ENCODE measurements at places on chromosomes 2 and 18.
A peak's percentile ranks its signal among the peaks of the same experiment; 100 is the strongest.

DNA sequence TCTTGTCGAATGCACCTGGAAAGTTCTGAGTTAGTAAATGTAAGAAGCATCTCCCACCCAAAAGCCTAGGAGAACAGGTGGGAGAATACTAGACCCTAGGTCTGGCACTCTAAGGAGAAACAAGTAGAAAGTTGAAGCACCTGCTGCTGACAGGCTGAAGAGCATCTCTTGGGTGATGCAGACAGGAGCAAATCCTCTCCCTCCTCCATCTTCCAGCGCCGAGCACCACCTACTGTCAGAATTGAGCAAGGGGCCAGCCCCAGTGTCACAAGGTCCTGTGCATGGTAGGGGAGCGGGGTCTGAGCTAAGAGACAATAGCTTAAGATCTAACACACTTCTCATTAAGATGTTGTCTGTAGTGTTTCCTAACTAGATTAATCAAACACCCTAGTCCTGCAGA, 52.9 kb downstream of the HK2 start:
- DNase-seq: no peak

DNA sequence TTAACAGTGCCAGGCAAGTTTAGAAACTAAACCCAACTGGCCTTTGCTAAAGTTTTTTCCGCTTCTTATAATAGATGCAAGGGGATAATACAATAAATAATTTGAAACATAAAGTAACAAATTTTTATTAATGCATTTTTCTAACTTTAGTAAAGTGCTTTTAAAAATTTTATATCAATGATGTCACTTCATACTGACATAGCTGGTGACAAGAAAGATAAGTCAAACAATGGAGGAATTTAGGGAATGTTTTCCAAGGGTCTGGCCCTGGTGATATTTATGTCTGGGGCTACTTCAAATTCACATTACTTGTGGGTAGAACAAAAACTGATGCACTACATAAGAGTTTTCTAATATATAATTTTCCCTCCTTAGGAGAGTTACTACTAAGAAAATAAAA, 61.2 kb upstream of the CBLN2 start:
- no peak for DNase-seq

DNA sequence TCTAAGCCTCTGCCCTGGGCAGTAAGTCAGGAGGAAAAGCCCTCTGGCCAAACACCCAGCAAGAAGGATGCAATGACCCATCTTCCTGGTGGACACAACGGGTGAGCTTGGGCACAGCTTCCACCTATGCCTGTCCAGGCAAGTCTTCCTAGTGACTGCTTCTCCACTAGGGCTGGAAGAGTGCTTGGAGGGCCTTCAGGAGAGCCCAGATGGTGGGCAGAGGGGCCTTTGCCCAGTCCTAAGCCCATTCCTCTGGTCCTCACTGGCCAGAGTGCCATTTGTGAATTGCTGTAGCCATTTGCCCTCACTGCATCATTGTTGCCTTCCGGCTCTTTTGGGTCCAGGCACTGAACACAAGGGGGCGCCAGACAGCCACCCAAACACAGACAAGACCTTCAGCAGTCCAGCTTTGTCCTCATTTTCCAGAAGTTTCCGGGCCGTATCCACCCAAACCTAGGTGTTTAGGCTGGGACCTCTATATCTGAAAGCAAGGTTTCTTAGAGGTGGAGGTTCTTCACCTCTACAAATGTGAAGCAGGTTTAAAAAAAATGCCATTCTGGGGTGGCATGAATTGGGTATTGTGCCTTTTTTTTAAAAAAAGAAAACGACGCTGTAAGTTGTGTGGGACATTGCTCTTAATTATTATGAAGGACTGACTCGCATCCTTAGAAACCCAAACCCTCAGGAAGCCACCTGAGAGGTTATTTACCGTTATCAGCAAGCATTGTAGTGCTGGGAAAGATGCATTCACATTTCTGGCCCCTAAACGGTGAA, 29.5 kb downstream of the PAX8 start:
- DNase-seq: peak; percentile 46

GRCh38 chr18:56641714-56642337, 3.4 kb upstream of the TXNL1 start:
- no peak for DNase-seq

GRCh38 chr2:77713412-77713811, 191.2 kb upstream of the LRRTM4 start:
- DNase-seq: no peak
